Putamen (tissue), 1 donor: ENCODE measurements at places on chromosomes 16 and 17.

- no peak for DNase-seq
Observed at GRCh38 chr16:52781005-52781630, 234.2 kb upstream of the TOX3 start.

- no peak for DNase-seq
Observed at GRCh38 chr16:80377096-80377956, 163.5 kb upstream of the DYNLRB2 start.

GRCh38 chr17:76383546-76384221 is 725 bp upstream of the SPHK1 start:
- DNase-seq: no peak

GRCh38 chr16:88899901-88900661 is 33.6 kb upstream of the PABPN1L start:
- no peak for DNase-seq

- DNase-seq: no peak
Observed at GRCh38 chr16:89102041-89102471, 8.4 kb downstream of the ACSF3 start.

GRCh38 chr17:55996826-55997225 is 156.4 kb upstream of the ANKFN1 start:
- no peak for DNase-seq

GRCh38 chr16:55703003-55704001 is 47.5 kb downstream of the SLC6A2 start:
- peak; percentile 54 for DNase-seq

DNA sequence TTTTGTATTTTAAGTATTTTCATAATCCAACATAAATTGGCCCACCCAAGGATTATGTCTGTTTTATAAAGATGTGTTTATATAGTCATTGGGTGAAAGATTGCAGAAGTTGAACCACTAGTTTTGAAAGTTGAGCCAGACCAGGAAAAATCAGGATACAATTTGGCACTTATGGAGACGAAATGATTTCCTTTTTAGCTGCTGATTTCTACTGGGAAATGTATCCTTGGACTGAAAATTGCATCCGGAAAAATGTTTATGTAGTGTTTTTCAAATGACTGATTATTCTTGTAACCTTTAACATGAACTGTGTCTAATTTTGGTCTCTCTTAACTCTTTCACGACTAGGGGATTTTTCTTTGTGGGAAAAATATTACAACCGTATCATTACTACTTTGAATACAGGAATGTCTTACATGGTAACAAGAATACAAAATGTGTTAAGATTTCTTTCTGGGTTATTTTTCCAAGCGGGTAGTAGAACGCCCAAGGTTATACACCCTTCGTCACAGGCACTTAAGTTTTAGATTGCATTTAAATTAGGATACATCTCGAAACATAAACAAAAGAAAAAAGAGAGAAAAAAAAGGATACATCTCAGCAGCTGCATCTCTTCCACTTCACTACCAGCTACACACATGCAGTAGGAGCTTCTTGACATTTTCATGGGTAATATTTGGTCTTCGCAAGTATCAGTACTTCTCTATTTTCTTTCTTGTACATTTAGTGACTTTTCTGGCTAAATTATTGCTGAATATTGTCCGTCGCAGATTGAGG is 273.0 kb upstream of the TBX2 start:
- DNase-seq: no peak

DNA sequence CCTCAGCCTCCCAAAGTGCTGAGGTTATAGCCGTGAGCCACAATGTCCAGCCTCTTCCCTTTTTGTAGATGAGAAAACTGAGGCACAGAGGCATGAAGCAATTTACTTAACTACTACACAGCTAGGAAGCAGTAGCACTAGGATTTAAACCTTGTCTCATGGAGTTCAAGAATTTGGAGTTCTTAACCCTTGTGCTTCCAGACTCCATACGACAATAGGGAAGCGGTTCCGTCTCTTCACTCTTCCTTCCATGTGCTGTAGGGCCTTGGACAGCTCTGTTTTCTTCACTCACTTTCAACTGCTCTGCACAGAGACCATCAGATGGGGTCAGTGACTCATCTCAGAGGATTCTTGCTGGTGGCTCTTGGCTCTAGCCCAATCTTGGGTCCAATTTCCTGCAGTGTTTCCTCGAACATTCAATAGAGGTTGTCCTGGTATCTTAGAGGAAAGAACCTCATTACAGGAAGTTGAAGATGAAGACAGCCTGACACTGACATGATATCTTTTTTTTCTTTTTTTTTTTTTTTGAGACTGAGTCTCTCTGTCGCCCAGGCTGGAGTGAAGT is 19.3 kb downstream of the ITGAL start:
- no peak for DNase-seq

GRCh38 chr17:81252987-81253329 is 13.8 kb downstream of the NDUFAF8 start:
- DNase-seq: no peak

- DNase-seq: no peak
Observed at GRCh38 chr16:68070806-68071517, 14.2 kb upstream of the NFATC3 start.

DNA sequence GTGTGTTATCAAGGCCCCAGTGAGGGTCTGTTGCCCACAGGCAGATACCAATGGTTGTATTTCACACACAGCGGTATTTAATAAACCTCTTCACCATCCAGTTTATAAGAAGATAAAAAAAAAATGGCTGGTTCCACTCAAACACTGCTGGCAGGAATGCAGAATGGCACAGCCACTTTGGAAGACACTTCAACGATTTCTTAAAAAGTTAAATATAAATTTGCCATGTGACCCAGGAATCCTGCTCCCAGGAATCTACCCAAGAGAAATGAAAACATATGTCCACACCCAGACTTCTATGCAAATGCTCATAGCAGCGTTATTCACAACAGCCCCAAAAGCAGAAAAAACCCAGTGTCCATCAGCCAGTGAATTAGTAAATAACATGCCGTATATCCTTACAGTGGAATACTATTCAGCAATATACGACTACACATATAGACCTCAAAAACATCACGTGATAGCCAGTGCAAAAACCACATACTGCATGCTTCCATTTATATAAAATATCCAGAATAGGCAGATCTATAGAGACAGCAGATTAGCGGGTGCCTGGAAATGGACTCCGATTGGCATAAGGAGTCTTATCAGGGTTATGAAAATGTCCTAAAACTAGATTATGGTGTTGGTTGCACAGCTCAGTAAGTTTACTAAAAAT is 38.7 kb downstream of the XYLT1 start:
- DNase-seq: no peak

DNA sequence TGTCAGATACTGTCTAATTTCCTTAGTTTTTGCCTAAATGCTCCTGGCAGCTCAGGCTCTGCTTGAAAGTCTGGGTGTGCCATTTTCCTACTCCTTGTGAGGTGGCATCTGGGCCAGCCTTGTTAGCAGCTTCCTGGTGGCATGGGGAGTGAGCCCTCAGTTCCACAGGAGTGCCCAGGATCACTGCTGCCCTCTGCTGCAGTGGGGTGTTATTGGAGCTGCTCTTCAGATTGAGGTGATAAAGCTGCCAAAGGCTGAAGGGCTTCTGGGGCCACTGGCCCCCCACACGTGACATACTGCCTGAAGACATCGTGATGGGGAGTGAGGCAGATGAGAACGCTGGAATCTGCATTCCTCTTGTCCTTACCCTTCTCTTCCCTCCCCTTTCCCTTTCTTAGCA is 27.4 kb downstream of the CEP95 start:
- DNase-seq: no peak

DNA sequence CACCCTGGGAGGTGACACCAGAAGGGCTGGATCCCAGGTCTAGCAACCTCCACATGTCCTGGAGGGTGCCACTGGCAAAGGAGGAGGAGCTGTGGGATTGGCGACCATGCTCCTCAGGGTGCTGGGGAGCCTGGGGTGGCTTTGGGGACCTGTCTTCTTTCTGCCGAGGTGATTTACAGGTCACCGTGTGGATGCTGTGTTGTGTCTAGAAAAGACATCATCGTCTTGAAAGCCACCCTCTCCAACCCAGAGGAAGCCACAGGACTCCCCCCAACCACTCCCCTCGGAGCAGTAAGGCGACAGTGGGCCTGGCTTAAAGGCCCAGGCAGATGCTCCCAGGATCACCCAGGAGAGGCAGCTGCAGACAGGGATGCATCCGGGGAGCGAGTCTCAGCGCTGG is 29.7 kb upstream of the FASN start:
- DNase-seq: no peak

DNA sequence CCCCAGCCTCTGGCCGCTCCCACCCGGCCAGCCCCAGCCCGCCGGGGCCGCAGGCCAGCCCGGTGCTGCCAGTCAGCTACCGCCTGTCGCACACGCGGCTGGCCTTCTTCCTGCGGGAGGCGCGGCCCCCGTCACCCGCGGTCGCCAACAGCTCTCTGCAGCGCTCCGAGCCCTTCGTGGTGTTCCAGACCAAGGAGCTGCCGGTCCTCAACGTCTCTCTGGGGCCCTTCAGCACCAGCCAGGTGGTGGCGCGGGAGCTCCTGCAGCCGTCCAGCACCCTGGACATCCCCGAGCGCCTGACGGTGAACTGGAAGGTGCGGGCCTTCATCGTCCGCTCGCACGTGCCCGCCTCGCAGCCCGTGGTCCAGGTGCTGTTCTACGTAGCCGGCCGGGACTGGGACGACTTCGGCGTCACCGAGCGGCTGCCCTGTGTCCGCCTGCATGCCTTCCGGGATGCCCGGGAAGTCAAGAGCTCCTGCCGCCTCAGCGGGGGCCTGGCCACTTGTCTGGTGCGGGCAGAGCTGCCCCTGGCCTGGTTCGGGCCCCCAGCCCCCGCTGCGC is 46.8 kb downstream of the TMEM132E start:
- no peak for DNase-seq

- DNase-seq: no peak
Observed at GRCh38 chr16:70484867-70485266, 30.5 kb downstream of the FCSK start.

GRCh38 chr16:630249-630814 is 453 bp upstream of the WFIKKN1 start:
- DNase-seq: no peak

DNA sequence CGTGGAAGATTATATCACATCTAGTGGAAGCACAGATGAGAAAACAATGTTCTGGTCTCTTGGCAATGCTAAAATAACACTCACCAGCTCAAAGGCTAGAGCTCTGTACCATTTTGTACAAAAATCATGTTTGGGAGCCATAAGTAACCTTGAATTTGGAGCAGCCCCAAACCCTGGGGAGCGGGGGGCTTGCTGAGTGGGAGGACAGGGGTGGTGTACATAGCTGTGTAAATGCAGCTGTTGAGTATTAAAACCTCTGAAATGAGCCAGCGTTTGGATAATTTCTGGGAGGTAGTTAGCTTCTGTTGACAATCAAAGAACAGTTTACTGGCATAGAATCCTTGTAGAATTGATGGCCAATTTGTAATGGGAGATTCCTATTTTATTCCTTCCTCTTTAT is 4.3 kb downstream of the MYH8 start:
- no peak for DNase-seq

DNA sequence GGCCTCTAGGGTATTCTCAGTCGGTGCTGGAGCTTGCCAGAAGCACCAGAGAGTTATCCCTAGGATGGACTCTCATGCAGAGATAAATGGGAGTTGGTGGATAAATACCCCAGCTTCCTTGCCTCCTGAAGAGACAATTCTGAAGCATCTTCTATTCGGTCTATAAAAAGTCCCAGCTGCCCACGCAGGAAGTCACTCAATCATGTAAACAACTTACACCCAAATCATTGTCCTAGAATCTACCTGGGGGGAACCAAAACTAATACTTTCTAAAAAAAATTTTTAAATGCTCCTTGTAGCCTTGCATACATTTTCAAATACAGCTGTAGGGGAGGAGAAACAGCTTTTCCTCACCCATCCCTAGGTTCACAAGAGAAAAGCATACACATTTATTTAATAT is 66.6 kb upstream of the ELAC2 start:
- DNase-seq: no peak

GRCh38 chr16:53089434-53090285 is 34.9 kb downstream of the CHD9 start:
- peak; percentile 55 for DNase-seq
